ENCODE measurements at places on chromosomes 1 and 21.

GRCh38 chr1:178311164-178311563 lies 185.6 kb downstream of the CLEC20A start:
- DNase-seq, result peak; percentile 20

DNA sequence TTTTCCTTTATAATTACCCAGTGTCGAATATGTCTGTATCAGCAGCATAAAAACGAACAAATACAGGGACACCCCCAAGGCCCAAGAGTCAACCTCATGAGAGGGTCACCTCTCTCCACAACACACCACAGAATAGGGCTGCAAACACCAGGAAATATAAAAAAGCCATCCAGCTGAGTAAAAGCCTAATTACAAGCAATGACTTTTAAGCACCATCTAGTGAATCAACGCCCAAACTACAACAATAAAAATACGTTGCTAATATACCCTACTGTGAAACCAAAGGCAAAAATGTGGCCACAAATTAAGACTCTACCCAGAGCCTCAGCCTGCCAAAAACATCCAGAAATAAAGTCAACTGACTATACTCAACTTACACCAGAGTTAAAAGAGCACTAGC lies 817.9 kb upstream of the NEGR1 start:
- DNase-seq, result no peak

- DNase-seq, result no peak
These were observed 10.4 kb upstream of the TMEM9 start for GRCh38 chr1:201164645-201165044.

- no peak for DNase-seq
These were observed at the start of gene SLAMF1 for GRCh38 chr1:160646711-160647328. Gene SLAMF1, minus strand, starts transcription at chr1:160647044. Its CDS starts 99 bp downstream, at chr1:160646945.

DNA sequence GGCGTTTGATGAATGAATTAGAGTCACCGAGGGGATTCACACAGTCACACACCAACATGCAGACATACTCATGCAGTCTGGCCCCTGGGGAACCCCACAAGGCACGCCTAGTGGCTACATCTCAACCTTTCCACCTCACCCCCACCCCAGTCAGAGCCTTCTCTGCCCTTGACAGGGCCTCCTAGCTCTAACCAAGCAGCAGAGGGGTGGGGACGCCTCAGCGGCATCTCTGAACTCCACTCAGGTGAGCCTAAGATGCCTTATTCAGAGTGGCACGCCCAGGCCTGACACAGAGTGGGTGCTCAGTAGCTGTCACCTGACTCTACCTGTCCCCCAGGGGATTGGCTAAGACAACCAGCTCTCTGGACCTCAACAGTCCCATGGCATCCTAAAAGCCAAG lies 3.7 kb upstream of the SDC3 start:
- no peak for DNase-seq

GRCh38 chr21:46078978-46079351 lies 18.9 kb upstream of the COL6A2 start:
- DNase-seq, result no peak

DNA sequence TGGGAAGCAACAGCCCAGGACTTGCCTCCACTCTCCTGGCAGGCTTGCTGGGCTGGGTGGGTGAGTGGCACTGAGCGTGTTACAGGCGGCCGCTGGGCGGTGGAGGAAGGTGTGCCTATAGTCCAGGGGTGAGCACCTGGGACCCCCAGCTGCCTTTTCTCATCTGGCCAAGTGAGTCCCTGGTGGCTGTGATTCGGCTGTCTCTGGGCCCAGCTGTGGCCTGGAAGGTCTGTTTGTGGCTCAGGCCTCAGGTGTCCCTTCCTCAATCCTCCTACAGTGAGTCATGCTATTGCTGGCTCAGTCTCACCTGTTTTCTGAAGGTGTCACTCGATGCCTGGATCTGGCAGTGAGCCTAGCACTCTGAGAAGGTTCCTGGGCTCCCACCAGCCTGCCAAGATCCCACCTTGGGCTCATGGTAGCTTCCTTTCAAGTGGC lies 564.2 kb downstream of the PTPRU start:
- no peak for DNase-seq

DNA sequence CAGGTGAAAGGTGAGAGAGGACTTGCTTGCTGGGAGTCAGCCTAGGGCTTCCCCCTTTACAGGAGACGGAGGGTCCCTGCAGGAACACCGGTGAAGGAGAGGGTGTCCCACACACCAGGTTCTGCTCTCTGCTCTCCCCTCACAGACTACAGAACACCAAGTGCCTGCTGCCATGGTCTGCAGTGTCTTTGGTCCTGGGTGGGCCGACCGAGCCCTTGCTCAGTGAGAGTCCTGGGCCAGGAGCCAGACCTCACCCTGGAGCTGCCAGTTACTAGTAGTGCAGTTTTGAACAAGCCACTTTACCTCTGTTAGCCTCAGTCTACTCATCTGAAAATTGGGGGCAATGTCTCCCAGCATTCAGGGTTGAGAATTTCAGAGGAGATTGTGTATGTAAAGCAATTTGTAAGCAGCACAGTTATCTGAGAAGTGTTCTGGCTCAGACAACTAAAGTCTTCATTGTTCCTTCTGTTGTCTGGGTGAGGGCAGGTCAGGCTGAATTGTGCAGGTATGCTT lies 2.7 kb upstream of the IL6R start:
- no peak for DNase-seq

GRCh38 chr1:183023146-183023600 lies at the start of gene LAMC1:
Gene LAMC1, plus strand, starts transcription at chr1:183023420. Its CDS starts 297 bp downstream, at chr1:183023717.
- peak; percentile 90 for DNase-seq

GRCh38 chr1:205473966-205474365 lies 18.1 kb upstream of the BLACAT1 start:
- no peak for DNase-seq

DNA sequence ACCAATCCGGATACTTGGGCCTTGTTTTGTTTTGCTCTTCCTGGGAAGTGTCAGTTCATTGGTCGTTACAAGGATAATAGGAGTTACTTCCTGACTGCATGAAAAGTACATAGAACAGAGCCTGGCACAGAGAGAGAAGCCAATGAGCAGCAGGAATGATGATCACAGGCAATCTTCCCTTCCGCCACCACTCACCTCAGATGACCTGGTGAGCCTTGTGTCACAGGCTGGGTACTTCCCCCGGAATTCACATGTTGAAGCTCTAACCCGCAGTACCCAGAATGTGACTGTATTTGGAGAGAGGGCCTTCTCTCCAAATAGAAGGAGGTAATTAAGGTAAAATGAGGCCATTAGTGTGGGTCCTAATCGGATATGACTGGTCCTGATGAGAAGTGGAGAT lies 18.8 kb upstream of the GPR137B start:
- DNase-seq, result no peak

GRCh38 chr21:42665026-42665425 lies 11.6 kb downstream of the PDE9A start:
- DNase-seq, result no peak

GRCh38 chr1:246113555-246114095 lies 393.5 kb downstream of the SMYD3 start:
- DNase-seq, result peak; percentile 20

DNA sequence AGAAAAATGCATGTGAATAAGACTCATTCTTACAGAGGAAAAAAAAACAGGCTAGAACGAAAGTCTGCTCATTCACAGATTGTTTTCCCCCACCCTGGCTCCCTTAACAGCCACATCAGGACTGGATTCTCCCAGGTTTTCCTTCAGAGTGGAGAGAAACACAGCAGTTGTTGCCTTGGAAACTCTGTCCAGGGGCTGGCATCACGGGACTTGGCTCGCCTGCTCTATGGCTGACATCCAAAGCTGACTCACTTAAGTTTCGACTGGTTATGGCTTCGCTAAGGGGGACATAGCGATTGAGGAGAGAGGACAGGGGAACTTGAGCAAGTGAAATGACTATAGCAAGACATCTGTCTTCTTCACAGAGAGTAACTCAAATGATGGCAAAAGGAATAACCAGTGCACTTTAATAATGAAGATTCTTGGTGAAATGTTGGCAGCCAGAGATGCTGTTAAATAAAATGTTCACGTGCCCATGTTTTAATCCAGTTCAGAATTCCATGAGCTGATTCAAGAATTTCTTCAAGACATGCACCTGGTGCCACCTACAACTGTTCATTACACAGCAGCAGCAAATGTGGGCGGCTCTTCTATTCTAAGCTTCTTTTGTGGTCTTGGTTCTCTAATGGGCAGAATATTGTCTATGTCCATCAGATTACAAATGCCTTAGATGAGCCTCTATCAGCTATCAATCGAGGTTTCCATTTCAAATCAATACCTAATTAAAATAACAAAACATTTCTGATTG lies 21.8 kb downstream of the MIS18A start:
- peak; percentile 96 for DNase-seq

GRCh38 chr1:183058851-183059502 lies 35.8 kb downstream of the LAMC1 start:
- DNase-seq, result peak; percentile 33

DNA sequence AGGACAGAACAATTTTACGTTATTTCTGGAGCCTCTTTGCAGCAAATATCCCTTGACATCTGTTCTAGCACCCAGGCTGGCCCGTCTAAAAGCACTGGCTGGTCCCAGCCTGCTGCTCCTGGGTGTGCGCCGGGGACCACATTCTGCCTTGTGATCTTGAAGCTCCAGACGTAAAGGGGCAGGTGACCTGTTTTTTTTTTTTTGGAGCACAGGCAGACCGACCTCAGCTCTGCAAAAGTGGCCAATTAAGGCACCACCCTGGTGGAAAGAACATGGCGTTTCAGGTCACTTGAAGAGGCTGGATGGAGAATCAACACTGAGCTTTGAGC lies 13.8 kb upstream of the CAMTA1 start:
- DNase-seq, result no peak

GRCh38 chr1:21524220-21524619 lies 15.0 kb downstream of the ALPL start:
- no peak for DNase-seq

DNA sequence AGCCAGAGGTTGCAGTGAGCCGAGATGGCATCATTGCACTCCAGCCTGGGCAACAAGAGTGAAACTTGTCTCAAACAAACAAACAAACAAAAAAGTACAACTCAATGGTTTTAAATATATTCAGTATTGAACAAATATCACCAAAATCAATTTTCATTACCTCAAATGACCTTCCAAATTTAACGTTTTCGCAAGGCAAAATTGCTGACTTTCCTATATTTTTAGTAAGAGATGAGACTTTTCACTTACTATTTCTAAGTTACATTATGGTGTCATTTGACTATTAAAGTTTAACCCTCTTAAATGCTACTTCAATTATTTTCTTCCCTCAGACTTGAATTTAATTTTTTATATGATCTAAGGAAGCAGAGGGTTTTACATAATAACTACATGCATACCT lies 23.0 kb upstream of the ABCB10 start:
- DNase-seq, result no peak

DNA sequence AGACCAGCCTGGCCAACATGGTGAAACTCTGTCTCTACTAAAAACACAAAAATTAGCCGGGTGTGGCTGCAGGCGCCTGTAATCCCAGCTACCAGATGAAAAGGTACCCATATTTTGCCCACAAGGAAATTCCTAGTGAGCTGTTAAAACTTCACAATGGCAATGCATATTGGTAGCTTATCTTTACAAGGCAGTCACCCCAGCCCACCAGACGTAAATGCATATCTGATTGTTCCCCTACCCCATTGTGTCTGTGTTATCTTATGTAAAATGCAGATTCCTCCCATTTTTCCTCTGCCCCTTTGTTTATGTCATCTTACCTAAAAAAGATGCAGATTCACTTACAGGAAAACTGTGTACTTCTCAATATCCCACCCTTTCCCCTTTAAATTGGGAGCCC lies 103.1 kb upstream of the SLC2A1 start:
- DNase-seq, result no peak

GRCh38 chr1:151311589-151312331 lies 15.5 kb downstream of the PI4KB start:
- DNase-seq, result peak; percentile 99

DNA sequence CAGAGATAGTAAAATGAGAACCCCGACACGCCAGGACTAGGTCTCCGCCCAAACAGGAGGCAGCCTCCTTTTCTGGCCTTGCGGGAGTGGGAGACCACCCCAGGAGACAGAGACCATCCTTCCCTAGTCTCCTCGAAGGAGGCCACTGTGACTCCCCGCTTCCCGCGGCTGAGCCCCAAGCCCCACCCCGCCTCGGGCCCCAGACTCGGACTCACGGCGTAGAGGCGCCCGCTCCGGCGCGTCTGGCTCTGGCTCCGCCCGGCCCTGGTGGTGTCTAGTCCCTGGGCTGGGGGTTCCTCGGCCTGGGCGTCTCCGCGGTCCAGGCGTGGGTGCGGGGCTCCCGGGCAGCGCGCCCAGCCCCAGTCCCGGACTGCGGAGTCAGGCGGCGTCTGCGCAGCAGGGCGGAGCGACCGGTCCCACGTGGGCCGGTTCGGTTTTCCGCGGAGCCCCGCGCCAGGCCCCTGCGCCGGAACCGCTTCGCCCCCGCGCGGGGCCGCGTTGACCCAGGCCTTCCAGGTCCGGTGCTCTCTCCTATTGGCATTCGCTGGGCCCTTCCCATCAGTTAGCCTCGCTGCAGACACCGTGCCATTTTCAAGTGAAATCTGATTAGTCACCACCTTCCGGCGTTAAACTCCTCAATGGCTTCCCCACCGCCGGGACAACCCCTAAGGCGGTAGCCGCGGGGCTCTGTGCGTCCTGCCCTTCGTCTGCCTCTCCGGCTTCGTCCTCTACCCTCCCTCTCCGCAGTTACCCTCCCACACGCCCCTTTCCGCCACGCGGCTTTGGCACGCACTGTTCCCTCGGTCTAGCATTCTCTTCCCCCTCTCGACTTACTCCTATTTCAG lies at the start of gene C1orf216:
TSS of gene C1orf216 (minus strand) at position 393 of the 845 bp plus-strand sequence. CDS start 2,563 bp downstream, outside the sequence.
- DNase-seq, result peak; percentile 79

- DNase-seq, result no peak
These were observed 2.0 kb downstream of the LRRC41 start for GRCh38 chr1:46301406-46301807.

DNA sequence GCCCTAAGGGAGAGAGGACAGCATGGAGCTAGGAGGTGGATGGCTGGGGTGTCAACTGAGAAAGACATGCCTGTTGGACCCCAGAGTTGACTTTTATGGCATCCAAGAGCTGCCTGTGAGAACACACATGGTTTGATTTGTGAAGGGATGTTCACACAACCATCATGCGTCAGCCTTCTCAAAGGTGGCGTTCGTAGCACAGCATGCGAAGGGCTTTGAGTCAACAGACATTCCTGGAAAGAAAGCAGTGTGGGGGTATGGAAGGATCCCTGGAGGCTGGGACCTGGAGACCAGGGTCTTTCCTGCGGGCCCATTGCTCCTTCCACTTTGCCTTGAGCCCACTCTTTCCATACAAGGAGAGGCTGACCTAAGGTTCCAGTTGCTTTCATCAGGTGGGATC lies 6.4 kb upstream of the WNT3A start:
- DNase-seq, result no peak

DNA sequence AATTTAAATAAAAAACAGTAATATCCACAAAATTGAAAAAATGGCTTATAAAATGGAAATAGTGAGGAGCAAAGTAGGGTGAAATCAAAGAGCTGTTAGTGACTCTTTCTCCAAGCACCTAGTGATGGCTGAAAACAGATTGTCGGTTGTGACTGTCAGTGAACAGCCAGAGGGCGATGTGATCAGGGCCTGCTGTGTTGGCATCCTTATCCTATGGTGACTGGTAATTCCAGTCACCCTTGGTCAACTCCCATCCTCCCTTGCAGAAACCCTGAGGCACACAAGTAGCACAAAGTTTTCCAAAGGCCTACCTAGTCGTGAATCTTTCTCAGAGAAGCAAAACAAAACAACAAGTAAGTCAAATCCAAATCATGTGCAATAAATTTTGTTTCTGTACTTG lies 599.8 kb upstream of the CXADR start:
- DNase-seq, result no peak

GRCh38 chr1:1157033-1157365 lies 16.7 kb upstream of the TTLL10 start:
- DNase-seq, result no peak
